Activated gamma-delta T cell treated with anti-CD3 and anti-CD28 coated beads, Interleukin-2, amount 50 U/mL, for 16 hours (primary cell): ENCODE measurements at places on chromosomes 11 and 22.
A peak's percentile ranks its signal among the peaks of the same experiment; 100 is the strongest.

GRCh38 chr11:34570584-34570983 is 50.3 kb upstream of the EHF start:
- DNase-seq, result no peak

DNA sequence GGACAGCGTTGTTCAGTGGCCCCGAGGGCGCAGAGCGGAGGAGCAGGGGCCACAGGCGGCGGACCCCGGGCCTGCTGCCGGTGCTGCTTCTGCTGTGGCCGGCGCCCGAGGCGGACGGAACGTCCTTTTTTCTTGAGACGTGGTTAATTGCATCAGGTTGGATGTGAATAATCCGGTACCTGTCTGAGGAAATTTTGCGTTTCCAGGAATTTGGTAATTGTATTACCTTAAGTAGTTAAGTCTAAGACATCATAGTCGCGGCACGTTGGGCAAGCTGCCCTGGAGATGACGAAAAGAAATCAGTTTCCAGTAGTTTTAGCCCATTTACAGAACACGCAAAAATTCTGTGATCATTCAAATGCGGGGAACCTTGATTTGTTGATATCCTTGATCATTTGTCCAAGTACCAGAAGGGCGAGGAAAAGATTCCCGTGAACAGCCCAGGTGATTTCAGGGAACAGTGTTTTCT is 789 bp downstream of the SPECC1L start:
- no peak for DNase-seq

DNA sequence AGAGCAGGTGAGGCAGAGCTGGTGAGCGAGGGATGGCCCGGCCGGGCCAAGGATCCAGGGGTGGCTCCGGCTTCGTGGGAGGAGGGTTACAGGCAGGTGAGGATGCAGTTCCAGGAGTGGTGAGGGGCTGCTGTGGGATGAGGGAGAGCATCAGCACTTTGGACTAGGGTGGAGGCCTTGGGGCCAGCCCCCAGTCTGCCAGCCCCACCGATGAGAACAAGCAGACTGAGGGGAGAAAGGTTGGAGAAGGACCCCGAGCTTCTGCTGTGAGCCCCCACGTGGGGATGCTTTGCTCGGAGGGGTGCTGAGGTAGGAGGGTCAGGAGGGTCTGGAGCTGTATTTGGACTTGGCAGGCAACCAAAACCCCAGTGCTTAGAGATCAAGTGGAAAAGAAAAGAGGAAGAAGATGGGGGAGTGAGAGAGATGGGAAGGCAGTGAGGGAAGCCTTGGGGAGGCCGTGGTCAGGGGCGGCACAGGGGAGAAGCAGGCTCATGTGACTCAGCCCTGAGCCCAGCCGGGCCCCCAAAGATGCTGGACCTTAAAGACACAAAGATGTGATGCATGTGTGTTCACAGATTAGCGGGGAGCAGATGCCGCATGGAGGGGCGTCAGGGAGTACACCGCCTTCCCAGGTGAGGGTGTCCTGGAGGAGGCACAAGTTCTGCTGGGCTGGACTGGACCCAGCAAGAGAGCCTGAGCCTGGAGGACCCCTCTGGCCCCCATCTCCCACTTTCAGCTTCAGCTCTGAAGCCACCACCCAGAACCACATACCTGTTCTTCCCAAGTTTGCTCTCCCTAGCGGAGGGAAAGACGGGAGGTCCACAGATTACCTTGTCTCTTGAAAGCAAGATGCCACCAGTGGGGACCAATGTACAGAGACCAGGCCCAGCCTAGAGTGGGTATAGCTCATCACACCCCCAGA is 91.3 kb downstream of the CDKN1C start:
- no peak for DNase-seq

- no peak for DNase-seq
Measured at GRCh38 chr11:65329478-65329877, 4.2 kb upstream of the DPF2 start.

- DNase-seq, result no peak
Measured at GRCh38 chr11:32098142-32098903, 7.4 kb downstream of the RCN1 start.

DNA sequence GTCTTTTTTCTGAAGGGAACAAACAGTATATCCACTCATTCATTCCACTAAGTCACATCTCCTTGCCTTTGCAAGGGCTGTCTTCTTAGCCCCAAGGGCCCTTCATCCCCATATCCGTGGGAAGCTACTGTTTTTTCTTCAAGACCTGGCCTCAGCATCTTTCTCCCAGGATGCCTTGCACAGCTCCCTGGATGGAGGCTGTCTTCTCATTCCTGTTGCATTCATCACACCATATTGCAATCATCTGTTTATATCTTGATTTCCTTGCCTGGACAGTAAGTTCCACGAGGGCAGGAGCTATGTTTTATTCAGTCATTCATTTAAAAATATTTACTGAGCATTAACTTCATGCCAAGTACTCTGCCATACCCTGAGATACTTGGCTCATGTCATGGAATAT is 29.3 kb upstream of the NECTIN1 start:
- no peak for DNase-seq

- DNase-seq, result no peak
Measured at GRCh38 chr22:37716708-37717107, 19.9 kb downstream of the TRIOBP start.

DNA sequence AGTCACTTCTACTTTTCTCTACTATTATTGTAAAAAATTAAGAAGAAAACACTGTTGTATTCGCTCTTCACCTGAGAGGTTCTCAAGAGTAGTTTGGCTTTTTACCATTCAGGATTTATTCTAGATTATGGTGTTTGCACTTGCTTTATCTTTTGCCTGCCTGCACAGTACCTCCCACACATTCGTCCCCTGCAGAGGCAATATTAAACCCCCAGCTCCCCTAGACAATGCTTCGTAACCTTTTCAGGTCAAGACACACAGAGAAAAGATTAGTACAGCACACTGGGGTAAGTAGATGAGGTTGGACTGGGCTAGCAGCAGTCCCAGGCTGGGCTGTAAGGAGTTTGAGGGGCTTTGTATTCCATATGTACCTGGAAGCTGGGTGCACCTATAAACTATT is 62.4 kb downstream of the TNRC6B start:
- no peak for DNase-seq

- DNase-seq, result no peak
Measured at GRCh38 chr11:75478783-75479596, 46.0 kb upstream of the KLHL35 start.

DNA sequence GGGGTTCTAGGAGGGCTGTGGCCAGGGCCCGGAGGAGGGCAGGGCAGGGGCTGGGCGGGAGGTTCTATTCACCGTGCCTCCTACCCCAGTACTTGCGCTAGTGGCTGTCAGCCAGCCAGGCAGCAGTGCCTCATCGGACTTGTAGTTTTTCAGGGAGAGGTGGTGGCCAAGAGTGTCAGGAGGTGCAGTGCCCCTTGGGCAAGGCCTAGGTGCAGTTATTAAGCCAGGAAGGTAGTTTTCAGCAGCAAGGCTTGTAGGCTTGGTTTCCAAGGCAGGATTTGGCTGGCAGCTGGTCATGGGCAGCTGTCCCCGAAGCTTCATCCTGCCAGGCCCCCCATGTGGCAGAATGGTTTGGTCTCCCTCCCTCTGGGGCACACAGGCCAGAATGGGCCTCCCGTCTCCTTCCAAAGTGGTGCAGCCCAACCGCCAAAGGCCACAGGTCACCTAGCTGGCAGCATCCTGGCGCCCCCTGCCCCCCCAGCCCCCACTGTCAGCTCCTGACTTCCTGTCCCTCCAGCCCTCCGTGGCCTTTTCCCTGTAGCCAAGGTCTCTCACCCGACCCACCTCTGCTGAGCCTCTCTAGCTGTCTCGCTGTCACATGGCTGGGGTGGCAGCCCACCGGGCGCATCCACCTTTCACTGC is 8.5 kb downstream of the CCDC88B start:
- no peak for DNase-seq

DNA sequence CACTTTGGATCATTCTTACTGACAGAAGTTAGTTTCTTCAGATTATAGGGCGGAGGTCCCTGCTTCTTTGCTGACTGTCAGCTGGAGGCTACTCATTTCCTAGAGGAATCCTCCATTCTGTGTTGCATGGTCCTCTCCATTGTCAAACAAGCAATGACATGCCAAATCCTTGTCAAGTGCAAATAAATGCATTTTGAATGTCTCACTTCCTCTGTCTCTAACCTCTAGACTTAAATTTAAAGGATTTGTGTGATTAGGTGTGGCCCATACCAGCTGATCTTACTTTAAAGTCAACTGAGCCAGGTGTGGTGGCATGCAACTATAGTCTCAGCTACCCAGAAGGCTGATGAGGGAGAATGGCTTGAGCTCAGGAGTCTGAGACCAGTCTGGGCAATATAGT is 458.4 kb upstream of the CCDC179 start:
- DNase-seq, result no peak

DNA sequence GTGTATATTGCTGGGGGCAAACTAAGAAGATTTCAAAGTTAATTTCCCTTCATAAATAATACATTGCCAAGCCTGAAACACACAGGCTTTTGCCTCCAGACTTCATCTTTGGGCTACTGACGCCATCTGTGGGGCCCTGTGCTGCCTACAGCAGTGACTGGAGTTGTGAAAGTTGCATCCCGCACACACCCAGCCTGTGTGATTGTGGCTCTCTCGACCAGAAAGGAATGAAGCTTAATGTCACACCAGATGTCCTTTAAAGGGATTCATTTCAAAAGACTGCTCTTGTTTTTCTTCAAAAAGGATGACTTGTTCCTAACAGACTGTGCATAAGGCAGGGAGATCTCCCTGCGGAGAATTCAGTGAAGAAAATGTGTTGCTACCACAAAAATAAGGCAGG is 210.5 kb downstream of the FAM181B start:
- DNase-seq, result no peak

- no peak for DNase-seq
Measured at GRCh38 chr22:26406118-26406517, 22.9 kb upstream of the ASPHD2 start.

DNA sequence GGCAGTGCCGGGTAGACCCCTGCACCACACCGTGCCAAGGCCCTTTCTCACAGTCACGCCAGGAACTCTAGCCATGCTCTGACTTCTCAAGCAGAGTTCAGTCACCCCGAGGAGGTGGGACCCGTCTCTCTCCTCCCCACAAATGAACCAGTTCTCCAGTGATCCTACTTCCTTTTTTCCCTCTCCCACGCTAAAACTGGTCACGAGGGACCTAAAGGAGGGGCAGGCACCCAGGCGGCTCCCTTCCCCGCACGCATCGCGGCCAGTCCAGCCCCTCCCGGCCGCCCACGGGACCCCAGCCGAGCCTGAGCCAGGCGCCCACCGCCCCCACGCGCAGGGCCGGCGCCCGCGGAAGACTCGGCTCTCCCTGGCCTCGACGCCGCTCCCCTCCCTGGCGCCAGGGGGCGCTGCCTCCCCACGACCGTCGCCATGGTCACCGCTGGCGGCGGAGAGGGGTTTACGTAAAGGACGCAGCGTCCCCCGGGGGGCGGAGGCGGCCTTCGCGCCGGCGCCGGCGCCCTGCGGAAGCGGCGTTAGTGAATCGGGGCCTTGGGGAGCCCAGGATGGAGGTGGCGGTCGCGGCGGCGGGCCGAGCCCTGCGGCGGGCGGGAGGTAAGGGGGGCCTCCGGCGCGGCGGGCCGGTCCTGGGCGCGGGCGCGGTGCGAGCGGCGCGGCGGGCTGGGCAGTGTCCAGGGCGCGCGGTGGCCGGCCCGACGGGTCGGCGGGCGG is at the start of gene DAGLA:
TSS of gene DAGLA (plus strand) at position 499 of the 729 bp plus-strand sequence. CDS start 39,765 bp downstream, outside the sequence.
- DNase-seq, result peak; percentile 73

DNA sequence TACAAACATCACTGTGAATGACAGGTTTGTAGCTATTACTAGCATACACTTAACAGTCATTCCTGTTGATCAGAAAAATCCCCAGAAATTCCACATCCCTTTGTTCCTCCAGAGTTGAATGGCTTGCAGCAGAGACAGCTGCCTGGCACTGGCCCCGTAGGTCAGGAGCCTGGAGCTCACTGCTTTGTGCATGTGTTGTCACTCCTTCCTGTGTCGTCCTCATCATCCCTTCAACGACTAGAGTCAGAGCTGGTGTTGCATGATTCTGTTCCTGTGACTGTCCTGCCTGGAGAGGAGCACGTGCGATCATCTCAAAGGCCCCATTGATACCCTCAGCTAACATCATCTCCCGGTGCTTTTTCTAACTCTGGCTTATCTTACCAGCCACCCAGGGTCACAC is 58.3 kb downstream of the LDLRAD3 start:
- no peak for DNase-seq

GRCh38 chr11:119797123-119797611 is 68.2 kb upstream of the NECTIN1 start:
- no peak for DNase-seq

DNA sequence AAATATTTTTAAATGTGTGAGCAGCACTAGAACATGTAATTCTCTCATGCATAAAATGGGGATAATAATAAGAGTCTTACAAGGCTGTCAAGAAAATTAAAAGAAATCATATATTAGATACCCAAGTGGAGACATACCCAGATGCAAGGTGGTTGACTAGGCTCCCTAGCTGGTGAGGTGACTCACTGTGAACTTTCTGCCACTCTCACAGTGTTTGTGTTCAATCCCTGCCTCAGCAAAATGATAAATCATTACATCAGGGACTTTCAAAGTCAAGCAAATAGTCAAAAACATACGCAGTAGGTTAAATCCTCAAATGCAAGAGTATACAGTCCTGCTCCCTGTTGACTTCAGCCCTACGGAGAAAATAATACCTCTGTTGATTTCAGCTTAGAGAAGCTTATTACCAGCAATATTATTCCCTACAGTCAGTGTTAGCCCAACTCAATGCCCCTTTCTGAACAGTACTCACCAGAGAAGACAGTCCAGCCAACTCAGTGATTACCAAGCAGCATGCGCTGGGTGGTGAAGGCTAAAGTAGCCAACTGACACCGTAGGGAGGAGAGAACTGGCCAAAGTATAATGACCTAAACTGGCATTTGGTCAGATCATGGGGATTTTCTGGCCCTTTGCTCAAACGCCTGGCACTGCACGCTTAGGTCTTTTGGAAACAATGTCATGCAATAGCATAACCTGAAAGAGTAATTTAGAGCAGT is 73.1 kb upstream of the BARX2 start:
- no peak for DNase-seq

GRCh38 chr11:114099392-114100178 is 40.1 kb downstream of the ZBTB16 start:
- no peak for DNase-seq
